ENCODE measurements at places on chromosomes 6 and 20.

GRCh38 chr6:19416811-19417210 is 420.4 kb upstream of the ID4 start:
- no peak for DNase-seq

- no peak for DNase-seq
Observed at GRCh38 chr6:43776115-43776798, 6.2 kb downstream of the VEGFA start.

- DNase-seq, result no peak
Observed at GRCh38 chr6:102670735-102671134, 1277.2 kb downstream of the GRIK2 start.

GRCh38 chr6:129046526-129046925 is 163.6 kb downstream of the LAMA2 start:
- DNase-seq, result no peak

DNA sequence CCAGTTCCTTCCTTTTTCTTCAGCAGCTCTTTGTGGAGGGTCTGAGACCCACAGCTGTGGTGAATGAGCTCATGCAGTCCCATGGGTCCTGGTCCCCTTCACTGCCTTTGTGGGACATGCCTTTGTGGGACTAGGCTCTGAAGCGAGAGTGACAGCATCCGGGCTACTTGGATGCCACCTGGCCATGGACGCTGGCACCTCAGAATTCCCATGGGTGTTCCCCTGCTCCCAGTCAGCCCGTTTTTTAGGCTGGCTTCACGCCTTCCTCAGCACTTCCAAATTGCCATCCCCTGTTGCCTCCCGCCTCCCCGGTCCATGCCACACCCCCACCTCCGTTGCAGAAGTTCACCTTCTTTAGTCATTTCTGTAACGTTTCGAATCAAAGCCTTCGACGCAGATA is 45.1 kb downstream of the RAMACL start:
- no peak for DNase-seq

GRCh38 chr6:27138837-27139755 is 108.4 kb upstream of the PRSS16 start:
- DNase-seq, result no peak

GRCh38 chr6:117592983-117593759 is 9.1 kb downstream of the GOPC start:
- DNase-seq, result no peak

All from brain pericyte (primary cell).